NCI-H1417 (cell line): ENCODE measurements at places on chromosomes 3 and 15.

DNA sequence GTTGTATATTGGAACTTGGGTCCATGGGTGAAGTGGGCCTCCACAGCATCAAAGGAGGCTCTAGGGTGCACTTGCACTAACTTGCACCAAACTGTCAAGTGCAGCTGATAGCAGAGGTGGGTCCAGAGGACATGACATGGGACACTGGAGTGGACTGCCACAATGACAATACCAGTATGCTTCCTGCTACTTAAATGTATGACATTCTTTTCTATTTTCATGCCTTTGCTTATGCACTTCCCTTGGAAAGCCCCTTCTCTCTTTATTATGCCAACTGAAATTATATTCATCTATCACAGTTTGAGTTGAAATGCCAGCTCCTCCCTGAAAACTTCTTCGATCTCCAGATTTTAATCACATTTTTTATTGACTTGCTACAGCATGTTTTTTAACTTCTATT, 101.8 kb downstream of the CFAP20DC start:
- no peak for DNase-seq

- no peak for DNase-seq
These were observed 185.1 kb upstream of the ROPN1 start for GRCh38 chr3:124177071-124177470.

DNA sequence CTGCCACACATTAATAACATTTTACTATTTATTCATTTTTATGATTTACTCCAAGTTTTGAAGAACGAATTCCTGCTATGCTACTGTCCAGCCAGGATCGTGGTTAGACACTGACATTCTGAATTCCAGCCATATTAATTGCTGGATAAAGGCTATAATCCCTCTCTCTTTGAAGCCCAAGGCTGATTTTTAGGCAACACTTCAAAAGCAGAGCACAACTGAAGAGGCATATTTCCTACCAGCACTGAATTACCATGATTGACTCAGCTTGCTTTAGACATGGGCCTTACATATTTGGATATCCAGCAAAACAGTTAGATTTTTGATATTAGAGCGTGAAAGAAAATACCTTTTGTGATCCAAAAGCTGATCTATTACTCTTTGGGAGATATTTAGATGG, 205.0 kb downstream of the ZIC1 start:
- DNase-seq = no peak

GRCh38 chr3:183272791-183273190, 19.7 kb downstream of the B3GNT5 start:
- no peak for DNase-seq

- no peak for DNase-seq
These were observed 249.4 kb upstream of the SLCO3A1 start for GRCh38 chr15:91604122-91604521.

DNA sequence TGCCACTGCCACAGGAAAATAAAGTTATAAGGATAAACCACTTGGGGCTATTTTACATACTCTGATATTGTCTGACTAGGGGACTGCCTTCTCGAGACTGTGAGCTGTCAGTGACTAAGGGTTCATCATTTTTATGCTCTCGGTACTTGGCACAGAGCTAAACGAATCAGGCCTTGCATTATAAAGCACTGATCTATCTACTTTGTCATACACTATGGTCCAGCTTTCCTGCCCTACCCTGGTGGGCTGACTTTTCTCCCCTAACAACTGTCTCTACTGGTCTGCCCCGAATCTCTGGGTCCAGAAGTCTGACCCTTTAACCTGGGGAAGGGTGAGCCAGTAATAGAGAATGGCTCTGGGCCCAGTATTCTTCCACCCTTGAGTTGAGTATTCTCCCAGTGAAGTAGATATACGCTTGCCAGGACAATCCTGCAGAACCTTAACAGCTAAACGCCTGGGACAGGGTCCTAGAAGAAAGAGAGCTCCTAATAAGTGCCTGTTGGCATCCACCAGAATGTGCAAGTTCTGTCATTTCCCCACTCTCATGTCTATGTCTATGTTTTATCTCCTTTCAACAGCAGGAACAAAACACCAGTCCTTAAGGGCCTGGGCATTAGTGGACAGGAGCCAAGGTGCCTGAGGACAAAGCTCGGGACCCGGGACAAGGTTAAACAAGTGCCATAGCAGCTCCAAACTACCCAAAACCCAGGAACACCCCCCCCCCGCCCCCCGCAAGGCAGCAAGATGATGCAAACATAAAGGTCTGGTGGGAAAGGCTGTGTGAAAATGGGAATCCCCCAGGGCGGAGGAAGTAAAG, 1.2 kb downstream of the LARP6 start:
- DNase-seq = no peak

GRCh38 chr3:16073203-16073602, 101.3 kb upstream of the GALNT15 start:
- no peak for DNase-seq

- peak; percentile 55 for DNase-seq
These were observed 26.0 kb upstream of the VIPR1 start for GRCh38 chr3:42476225-42477125.

DNA sequence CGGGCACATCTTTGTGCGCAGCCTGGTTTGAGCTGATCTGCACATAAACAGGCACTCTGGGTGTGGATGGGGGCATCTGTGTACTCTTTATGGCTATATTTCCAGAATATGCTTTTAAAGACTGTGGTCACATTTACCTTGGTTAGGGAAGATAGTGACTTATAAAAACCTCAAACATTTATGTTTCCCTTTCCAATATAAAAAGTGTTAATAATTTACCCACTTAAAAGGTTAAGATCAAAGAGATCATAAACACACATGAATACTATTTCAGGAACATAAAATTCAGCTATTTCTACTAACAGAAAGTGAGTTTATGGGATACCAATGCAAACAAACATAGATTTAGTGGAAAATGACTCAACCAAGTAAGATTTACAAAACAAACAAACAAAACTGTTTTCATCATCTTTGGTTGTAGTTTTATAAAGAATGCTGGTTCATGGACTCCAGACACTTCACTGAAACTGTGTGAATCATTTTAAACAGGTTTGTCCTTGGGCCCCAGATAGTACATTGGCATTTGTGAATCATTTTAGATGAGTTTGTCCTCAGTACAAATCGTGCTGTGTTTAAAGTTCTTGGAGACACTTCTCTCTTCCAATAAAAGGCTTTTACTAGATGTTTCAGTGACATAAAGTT, 253.5 kb upstream of the CTDSPL start:
- DNase-seq = no peak

- DNase-seq = no peak
These were observed 548.1 kb upstream of the LMCD1 start for GRCh38 chr3:7953449-7954014.

DNA sequence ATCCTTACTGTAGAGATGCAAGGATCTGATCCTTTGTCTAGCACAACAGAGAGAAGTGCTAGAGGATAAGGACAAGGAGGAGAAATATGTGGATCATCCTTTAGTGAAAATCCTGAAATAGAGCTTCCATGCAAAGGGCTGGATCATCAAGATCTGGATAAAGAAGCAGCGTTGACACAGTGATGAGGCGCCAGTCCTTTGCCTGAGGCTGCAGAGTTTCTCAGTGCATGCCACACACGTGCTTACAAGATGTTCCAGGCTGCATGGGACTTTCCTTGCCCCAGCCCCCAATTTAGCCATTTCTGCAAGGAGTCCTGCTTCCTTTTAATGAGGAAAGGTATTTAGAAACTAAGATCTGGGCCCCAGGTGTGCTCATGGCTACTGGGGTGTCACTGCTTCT, 7.2 kb upstream of the ABTB1 start:
- DNase-seq = no peak

DNA sequence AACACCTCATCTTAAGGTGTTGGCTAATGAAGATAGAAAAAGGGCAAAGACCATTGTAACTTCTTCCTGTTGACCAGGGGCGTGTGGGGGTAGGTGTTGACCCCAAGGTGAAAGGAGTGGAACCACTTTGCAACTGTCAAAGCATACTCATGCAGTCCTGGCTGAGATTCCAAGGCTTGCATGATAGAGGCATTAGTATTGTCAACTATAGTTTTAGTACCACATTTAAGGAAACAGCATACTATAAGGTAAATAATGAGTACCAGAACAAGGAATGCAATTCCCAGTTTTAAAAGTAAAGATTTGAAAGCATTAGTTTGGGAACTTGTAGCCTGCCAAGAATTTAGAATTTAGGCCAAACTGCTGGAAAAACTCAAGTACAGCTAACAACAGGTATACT, 27.8 kb upstream of the ADGRG7 start:
- DNase-seq = no peak

DNA sequence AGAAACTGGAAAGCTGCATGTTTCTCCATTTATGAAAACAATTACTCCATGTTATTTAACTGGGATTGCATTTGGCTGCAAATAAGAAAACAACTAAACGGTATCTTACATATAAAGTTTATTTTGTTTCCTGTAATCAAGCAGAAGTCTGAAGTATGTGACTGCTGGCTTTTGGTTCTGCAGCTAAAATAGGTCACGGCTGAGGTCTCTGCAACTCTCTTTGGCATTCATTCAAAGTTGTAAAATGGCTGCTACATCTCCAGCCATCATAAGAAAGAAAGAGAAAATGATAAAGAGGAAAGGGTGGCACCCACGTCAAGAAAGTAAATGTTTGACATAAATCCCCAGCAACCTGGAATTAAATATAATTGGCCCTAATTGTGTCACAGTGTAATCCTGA, 406.1 kb downstream of the TBC1D5 start:
- no peak for DNase-seq

DNA sequence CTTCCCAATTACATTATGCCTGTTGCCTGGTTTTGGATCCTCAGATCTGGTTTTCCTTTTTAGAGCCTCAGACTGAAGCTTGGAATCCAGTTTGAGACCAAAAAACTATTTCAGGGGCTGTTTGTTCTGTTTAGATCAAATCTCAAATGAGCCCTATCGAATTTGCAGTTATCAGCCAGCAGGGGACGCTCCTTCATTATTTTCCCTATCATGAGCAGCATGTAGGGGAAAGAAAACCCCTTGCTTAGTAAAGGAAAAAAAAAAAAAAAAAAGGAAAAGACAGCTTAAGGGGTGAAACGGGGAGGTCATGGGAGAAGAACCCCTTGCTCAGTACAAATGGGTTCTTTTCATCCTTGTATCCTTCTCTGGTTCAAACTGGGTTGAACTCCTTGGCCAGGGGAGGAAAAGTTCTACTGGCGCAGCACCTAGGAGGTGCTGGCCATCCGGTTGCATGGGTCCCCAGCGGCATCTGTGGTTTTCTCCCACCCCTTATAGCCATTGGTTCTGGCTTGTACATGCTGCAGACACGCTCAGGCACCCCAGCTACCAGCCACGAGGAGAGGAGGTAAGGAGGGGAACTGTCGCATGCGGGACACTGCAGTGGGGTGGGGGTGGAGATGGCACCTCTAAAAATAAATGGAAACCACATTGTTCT, 1375.1 kb upstream of the ALCAM start:
- no peak for DNase-seq

- no peak for DNase-seq
These were observed 457.8 kb downstream of the FOXP1 start for GRCh38 chr3:71125738-71126137.

- no peak for DNase-seq
These were observed at the start of gene PRR23E for GRCh38 chr3:127192576-127193232. Gene PRR23E (plus strand): TSS chr3:127193131. CDS start chr3:127196686, 3,555 bp downstream.
